ENCODE measurements at places on chromosomes 1 and 21.
A peak's percentile ranks its signal among the peaks of the same experiment; 100 is the strongest.

DNA sequence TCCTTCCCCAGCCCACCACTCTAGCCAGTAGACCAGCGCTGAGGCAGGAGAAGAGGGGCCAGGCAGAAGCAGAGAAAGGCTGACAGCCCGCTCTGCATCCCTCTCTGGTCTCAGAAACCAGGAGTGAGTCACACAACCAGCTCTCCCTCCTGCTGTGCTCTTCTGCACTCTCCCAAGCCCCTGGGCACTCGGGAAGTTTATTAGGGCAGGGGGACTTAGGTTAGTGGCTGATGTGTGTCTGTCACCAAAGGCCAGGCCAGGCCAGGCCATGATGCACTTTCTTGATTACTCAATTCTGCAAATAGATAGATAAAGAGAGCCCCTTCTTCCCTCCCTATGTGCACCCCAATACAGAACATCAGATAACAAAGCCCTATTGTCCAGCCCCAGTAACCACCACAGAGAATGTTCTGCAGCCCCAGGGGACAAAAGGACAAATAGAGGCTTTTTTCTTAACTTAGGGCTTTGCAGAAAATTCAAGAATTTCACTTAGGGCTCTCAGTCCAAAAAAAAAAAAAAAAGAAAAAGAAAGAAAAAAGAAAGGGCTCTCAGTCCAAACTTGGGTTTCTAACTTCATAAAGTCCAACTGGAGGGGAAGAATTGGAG, 52.9 kb upstream of the CNTN2 start:
- no peak for DNase-seq

- no peak for DNase-seq
Observed at GRCh38 chr21:43741423-43742096, 22.6 kb downstream of the PDXK start.

- no peak for DNase-seq
Observed at GRCh38 chr1:87806379-87807094, 477.9 kb downstream of the LMO4 start.

- DNase-seq, result no peak
Observed at GRCh38 chr1:156684227-156684782, 7.1 kb upstream of the NES start.

DNA sequence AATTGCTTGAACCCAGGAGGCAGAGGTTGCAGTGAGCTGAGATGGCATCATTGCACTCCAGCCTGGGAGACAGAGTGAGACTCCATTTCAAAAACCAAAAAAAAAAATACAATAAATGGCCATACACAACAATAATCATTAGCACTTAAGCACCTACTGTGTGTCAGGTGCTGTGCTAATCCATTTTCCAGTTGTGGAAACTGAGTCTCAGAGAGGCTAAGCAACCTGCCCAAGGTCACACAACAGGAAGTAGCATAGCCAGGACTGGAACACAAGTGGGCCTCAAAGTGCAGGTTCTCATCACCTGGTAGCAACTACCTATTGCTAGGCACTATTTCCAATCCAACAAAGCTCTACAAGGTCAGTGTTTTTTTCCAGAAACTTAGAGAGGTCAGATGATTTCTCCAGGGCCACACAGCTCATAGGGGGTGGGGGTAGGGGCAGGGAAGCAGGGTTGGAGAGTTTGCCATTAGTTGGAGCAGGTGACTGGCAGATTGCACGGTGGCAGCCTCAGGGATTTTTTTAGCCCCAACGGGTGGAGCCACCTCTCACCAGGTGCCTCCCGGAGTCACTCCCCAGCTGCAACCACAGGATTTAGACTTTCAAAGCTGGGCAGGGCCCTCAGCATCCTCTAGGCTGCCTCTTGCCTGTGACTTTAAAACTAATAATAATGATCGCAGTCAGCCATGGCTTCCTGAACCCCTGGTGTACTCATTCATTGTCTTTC, 52.5 kb upstream of the ID3 start:
- no peak for DNase-seq

DNA sequence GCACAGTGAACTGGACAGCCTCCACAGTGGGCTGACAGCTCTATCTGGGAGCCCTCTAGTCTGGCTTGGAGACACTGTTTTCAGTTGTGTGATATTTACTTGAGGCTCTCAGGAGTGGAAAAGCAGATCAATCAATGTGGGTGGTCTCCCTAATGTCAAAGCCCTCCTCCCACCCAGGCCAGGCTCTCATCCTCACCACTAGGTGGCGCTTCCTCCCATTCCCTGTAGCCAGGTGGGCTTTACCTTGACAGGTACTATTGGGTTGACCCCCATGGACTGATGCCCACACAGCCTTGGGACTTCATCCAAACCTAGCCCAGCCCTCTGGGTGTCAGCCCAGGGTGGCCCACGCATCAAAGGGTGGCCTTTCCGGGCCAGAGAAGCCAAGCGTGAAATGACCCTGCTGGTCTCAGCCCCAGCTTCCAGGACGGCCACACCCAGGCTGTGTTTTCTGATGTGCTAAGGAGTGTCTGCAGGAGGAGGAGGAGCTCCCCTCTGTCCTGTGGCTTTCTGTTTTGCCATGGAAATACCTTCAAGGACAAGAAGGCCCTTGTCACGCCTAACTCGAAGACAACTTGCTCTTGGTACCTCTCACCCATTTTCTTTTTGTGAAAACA, 54.0 kb downstream of the CLIC6 start:
- DNase-seq, result no peak

GRCh38 chr21:26795866-26796329, 49.3 kb downstream of the ADAMTS1 start:
- DNase-seq, result no peak

DNA sequence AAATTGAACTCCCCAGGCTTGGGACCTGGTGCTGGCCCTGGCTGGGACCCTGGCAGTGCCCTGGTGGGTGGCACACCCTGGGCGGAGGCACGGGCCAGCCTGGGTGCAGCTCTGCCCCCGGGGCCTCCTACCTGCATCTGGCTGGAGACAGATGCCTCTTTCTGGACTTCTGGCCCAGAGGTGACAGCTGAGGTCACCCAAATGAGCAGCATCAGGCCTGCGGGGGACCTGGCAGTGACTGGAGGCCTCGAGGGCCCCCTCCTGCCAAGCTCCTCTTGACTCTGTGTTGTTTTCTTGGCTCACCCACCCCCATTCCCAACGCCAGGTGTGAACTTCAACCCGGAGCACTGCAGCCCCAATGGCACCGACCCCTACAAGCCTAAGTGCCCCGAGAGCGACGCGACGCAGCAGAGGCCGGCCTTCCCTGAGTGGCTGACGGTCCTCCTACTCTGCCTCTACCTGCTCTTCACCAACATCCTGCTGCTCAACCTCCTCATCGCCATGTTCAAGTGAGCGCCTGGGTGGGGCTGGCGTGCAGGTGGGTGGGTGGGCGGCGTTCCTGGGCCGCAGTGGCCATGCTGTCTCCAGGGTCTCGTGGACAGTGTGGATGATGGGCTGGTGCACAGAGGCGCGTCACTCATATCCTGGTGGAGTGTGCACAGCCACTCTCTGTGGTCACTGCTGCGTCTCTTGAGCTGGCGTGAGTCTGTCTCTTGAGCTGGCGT, 41.6 kb upstream of the LRRC3 start:
- DNase-seq, result no peak

DNA sequence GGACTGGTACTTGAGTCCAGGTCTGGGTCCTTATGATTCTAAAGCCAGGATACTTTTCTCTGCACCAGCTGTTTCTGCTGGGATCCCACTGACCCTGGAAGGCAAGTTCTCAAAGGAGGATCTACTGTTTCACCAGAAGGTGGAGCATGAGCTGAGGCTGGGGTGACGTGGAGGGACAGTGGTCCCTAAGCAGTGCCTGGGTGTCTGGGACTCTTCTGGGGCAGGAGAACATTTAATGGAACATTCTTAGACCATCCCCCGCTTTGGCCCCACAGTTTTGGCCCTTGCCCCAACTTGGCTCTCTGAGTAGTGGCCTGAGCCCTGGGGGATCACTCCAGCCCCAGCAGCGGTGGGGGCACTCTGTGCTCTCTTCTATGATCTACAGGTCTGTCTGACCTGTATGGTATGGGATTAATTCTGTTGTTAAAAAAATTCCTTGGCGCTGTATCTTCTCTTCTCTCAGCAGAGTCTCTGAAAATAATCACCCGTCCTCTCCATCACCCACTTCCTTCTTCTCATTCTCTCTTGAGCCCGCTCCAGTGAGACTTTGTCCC, 60.3 kb upstream of the CSF3R start:
- DNase-seq, result no peak

GRCh38 chr1:194223596-194223995, 1037.2 kb upstream of the B3GALT2 start:
- no peak for DNase-seq

- no peak for DNase-seq
Observed at GRCh38 chr1:10691740-10692125, 104.7 kb downstream of the CASZ1 start.

DNA sequence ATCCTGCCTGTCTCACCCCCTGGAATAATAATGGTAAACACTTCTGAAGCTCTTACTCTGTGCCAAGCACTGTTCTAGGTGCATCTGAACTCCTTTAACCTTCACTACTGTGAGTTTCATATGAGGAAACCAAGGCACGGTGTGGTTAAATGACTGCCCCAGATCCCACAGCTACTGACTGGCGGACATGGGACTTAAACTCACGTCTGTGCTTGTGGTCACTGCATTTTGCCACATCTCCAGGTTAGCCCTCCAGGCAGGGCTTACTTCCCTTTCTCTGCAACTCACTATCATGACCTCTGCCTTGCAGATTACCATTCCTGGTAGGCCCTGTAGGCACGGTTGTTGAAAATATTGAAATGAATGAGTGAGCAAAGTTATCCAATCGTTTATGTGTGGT, 83.4 kb downstream of the ADSS2 start:
- DNase-seq, result no peak

GRCh38 chr1:53080769-53081168, 18.8 kb downstream of the PODN start:
- no peak for DNase-seq

DNA sequence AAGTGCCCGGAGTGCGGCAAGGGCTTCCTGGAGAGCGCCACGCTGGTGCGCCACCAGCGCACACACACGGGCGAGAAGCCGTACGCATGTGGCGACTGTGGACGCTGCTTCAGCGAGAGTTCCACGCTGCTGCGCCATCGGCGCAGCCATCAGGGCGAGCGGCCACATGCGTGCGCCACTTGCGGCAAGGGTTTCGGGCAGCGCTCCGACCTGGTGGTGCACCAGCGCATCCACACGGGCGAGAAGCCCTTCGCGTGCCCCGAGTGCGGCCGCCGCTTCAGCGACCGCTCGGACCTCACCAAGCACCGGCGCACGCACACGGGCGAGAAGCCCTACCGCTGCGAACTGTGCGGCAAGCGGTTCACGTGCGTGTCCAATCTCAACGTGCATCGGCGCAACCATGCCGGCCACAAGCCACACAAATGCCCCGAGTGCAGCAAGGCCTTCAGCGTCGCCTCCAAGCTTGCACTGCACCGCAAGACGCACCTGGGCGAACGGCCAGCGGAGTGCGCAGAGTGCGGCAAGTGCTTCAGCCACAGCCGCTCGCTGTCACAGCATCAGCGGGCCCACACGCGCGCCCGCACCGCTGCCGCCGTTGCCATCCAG, 10.0 kb downstream of the ZNF672 start:
- DNase-seq, result no peak

DNA sequence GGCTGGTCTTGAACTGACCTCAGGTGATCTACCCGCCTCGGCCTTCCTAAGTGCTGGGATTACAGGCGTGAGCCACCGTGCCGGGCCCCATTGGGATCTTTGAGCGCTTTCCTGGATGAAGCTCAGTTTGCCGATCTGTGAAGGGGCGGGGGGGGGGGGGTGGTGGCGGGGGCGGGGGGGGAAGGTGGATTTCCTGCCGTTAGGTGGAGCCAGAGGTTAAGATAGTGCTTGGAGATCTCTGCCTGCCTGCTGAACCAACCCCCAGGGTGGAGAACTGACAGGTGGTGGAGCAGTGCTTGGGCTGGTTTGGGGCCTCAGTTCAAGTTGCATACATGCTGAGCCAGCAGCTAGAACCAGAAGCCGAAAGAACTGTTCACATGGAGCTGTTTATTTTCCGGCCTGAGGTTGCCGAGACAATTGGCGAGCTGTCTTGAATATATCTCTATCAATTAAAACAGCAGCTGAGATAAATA, 1.7 kb downstream of the TMCC2 start:
- DNase-seq, result peak; percentile 34

DNA sequence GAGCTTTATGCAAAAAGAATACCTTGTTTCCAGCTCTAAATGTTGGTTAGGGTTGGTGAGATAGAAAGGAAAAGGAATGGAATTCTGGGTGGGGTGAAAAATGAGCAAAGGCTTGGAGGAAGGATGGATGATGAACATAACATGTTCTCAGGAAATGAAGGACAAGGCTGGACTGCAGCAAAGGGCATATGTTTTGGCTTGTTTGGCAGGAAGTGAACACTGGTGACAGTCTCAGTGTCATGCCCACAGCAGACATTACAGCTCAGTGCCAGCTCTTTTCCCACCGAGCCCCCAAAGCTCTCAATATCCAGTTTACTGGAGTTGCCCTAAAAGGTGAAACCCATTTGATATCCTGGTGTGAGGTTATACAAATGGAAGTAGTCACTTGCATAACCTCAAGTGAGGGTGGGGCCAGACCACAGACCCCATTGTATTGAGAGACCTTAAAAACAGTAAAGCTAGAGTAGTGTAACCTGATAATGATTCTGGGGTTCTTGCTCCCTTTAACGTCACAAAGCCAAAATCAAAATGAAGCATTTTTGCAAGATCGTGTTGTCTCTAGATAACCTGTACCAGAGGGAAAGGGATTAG, 270.6 kb downstream of the NFIA start:
- no peak for DNase-seq

GRCh38 chr21:39313042-39313570, 326 bp downstream of the BRWD1 start:
- DNase-seq, result no peak

GRCh38 chr1:24263746-24264145, 55.4 kb upstream of the GRHL3 start:
- no peak for DNase-seq

GRCh38 chr1:227459326-227459841, 104.0 kb upstream of the ZNF678 start:
- DNase-seq, result no peak

GRCh38 chr1:197868751-197869489, 33.5 kb upstream of the C1orf53 start:
- DNase-seq, result no peak

GRCh38 chr1:19628879-19629278, 15.2 kb upstream of the NBL1 start:
- no peak for DNase-seq

- no peak for DNase-seq
Observed at GRCh38 chr1:153790313-153790965, 15.2 kb downstream of the SLC27A3 start.

DNA sequence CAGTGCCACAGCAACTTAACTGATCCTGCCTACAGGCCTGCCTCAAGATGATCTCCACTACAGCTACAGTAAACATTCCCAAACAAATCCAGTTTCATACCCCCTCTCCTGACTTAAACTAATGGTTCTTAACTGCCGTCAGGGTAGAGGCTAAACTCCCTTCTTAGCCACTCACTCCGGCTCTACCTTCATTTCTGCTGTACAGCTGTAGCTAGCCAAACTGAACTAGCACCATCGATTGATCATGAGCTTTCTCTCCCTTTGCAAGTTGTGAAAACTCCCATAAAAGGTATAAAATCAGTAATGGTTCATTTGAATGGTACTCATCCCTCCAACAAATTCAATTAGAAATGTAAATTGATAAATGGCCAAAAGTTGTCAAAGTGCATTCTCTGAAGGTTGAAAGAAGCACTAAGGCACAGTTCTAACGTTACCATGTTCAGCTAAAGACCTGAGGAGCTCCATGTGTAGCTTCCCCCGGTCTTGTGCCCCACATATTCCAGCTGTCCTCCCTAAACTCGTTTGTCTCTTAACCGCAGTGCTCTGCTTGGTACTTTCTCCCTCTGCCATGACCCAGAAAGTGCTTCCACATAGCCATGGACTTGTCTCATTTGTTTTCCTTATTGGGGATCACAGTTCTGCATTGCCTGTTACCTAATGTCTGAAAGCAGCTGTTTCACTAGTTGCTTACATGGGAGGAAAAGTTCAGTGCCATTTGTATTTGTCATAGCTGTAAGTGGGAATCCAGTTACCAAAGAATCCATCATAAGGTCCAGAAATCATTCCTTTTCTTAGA, 49.8 kb downstream of the DHX9 start:
- no peak for DNase-seq

Data from activated CD8-positive, alpha-beta memory T cell treated with anti-CD3 and anti-CD28 coated beads for 1 hour (primary cell).